ENCODE measurements at places on chromosomes 6 and 20. TPM values are rescaled to one million over a fixed set of nuclear protein-coding genes. Genes with fewer than 3 reads are reported as not detected.
A peak's percentile ranks its signal among the peaks of the same experiment; 100 is the strongest.

DNA sequence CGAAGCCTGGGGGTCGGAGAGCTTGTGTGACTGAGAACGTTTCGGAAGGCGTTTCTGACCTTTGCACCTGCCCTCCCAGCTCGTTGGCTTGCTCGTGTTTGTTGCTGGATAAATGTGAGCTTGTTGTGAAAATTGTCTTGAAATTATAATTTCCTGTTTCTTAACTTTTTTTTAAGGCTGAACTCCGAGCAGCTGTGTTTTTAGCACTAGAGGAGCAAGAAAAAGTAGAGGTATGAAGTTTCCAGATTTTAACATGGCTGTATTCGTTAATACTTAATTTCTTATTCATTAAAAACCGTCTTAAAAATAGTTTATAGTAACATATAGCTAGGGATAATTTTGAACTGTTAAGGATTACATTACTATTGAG lies 672 bp downstream of the CEP43 start:
- no peak for DNase-seq

DNA sequence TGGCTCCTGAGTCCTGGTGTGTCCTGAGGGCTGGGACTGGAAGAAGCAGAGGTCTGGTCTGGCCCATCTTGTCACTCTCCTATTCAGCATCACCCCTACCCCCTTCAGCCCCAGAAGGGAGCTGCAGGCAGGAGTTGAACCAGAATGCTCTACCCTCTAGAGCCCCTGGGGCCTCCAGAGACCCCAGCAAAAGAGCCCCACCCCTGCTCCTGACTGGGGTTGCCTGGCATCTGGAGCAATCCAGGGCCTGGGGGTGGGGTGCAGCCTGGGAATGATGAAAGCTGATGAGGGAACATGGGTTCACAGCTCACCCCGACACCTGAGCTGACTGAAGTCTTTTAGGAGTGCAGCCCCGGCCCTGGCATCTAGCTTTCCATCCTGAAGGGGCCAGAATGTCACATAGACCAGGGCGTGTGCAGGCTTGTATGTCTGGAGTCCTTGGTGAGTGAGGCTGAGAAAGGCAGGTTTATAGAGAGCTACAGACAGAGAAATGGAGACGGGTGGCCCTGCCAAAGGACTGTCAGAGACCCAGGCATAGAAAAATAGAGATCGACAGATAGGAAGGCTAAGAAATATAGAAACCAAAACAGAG lies 12.2 kb downstream of the FGD2 start:
- DNase-seq = no peak

- no peak for DNase-seq
These were observed 102.6 kb upstream of the DUSP22 start for GRCh38 chr6:189676-190075.

- DNase-seq = no peak
These were observed 763 bp downstream of the TMEM14A start for GRCh38 chr6:52671676-52672075.

GRCh38 chr6:26502165-26502564 lies 2.1 kb downstream of the BTN1A1 start:
- DNase-seq = no peak

DNA sequence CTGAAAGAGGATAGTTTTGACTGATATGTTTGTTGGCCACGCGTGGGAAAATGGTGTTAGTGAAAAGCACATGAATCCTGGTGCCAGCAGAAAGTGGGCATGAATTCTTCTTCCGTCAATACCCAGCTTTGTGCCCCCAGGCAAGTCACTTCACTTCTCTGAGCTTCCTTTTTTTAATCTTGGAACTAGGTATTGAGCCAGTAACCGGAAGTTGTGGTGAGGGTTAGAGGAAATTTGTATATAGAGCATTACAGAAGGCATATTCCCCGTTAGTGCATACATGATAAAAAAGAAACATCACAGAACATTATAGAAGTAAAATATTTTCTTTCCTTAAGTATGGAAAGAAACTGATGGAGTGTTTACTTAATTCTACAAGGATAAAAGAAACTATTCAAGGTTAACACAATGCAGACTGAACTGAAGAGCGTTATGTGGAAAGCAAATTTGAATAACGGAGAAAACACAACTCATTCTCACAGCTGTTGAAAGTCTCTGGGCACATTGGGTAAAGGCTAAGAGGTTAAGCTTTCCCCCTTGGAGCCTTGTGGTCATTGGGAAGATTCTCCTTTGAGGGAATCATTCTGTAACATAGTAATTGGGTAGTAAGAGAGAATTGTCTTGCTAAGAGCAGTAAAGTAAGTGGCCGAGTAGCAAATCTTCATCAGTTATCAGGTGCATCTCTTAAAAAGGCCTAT lies 223.1 kb downstream of the BCAS1 start:
- no peak for DNase-seq

GRCh38 chr20:49750611-49751396 lies 37.1 kb upstream of the B4GALT5 start:
- DNase-seq = no peak

DNA sequence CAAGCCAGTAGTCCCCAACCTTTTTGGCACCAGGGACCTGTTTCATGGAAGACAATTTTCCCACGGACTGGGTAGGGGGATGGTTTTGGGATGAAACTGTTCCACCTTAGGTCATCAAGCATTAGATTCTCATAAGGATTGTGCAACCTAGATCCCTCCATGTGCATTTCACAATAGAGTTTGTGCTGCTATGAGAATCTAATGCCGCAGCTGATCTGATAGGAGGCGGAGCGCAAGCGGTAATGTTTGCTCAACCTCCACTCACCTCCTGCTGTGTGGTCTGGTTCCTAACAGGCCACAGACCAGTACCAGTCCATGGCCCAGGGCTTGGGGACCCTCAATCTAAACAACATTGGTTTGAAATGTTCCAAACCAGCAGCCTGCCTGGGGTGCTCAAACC lies 137.0 kb upstream of the STXBP5 start:
- DNase-seq = no peak

GRCh38 chr6:149454346-149454848 lies 30.4 kb downstream of the ZC3H12D start:
- no peak for DNase-seq

- DNase-seq = peak; percentile 41
These were observed 838 bp downstream of the TNFAIP3 start for GRCh38 chr6:137867685-137868509.

GRCh38 chr6:142350309-142350708 lies 48.5 kb downstream of the ADGRG6 start:
- DNase-seq = no peak

GRCh38 chr6:127483399-127484055 lies 24.3 kb upstream of the KIAA0408 start:
- no peak for DNase-seq

DNA sequence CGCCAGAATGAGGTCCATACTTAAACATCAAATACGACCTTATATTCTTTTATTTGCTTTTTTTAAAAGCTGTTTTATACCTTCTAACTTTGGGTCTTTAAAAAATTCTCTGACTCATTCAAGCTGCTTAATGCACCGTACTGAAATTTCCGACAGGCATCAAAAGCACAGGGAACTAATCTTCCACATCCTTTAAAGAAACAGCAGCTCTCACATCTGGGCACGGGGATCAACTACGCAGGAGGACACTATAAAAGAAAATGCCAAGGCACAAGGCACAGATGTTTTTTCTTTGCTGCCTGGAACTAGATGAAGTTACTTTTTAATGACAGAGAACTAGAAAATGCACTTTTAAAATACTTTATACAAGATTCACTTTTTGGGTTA lies 112.4 kb upstream of the ARG1 start:
- DNase-seq = no peak

GRCh38 chr6:18693881-18694280 lies 306.7 kb downstream of the RNF144B start:
- DNase-seq = no peak

DNA sequence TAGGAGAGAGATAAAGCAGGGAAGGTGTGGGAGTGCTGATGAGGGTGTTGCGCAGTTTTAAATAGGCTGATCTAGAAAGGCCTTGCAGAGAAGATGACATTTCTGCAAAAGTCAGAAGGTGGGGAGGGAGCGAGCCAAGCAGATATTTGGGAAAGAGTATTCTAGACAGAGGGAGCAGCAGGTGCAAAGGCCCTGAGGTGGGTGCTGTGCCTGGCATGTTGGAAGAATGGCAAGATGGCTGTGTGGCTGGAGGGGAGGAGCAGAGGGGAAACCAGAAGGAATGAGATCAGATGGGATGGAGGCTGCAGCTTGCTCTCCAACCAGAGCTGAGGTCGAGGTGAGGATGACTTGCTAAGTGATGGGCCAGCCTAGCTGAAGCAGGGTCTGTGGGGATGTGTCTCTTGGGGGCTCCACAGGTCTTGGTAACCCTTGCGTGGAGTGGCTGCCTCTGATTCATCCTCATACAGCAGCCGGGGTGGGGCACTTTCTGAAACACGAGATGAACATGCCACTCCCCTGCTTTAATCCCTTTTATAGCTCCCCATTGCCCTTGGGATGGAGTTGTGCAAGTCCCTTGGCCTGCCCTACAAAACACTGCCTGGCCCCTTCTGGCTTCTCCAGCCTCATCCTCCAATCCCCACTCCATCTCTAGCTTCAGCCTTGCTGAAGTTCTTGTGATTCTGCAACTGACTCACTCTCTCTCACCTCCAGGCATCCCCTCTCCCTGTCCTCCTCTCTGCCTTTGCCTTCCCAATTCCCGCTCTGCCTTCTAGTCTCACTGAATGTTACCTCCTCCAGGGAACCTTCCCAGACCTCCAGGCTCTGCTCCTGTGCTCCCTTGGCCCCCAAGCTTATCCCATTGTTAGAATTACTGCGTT lies 94.1 kb downstream of the CDH22 start:
- no peak for DNase-seq

DNA sequence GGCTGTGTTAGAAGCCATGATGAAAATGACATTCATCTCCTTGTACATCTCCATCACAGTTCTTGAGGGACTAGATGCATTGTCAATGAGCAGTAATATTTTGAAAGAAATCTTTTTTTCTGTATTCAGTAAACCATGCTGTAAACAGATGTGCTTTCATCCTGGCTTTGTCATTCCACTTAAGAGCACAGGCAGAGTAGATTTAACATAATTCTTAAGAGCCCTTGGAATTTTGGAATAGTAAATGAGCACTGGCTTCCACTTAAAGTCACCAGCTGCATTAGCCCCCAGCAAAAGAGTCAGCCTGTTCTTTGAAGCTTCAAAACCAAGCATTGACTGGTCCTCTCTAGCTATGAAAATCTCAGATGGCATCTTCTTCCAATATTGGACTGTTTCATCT lies 197.8 kb upstream of the HDDC2 start:
- no peak for DNase-seq

DNA sequence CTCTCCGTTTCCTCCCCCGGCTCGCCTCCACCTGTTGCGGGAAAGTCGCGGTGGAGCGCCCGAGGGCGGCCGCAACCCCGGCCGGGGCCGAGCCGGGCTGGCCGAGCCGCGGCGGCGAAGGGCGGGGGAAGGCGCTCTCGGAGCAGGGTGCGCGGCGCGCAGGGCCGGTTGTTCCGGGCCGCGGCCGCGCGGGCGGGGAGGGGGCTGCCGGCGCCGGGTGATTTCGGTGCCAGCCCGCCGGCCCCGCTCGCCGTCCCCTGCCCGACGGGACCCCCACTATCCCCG lies 235 bp downstream of the MAP7 start:
- no peak for DNase-seq

- DNase-seq = no peak
These were observed 126.4 kb downstream of the CEP57L1 start for GRCh38 chr6:109221543-109222195.

DNA sequence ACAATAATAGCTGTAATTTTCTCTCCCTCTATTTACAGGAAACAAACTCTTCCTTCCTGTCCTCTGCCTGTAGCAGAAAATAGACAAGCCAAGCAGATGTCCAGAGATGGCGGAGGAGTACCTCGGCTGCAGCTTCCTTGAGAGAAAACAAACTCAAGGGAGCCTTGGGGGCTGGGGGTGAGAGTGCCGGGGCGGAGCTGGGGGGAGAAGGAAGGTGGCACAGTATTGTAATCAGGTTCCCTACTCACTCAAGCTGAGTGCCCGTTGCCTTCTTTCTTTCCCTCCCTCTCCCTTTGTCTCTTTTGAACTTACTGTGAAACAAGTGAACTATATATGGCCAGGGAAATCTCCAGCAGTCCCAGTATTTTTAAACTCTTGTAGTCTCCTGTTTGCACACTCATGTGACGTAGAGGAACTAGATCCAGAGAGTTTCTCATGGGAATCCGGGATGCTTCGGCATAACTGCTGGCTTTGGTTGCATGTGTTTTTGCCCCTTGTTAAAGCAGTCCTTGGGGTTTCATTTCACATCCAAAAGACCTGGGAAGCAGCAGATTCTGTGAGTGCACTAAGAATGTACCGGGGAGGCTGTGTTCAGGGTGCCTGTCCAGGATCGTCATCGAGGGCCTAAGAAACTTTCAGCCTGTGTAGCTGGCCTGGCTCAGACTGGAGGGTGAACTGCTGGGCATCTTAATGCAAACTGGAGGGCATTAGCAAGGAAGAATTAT lies 44.6 kb upstream of the HDDC2 start:
- DNase-seq = no peak

DNA sequence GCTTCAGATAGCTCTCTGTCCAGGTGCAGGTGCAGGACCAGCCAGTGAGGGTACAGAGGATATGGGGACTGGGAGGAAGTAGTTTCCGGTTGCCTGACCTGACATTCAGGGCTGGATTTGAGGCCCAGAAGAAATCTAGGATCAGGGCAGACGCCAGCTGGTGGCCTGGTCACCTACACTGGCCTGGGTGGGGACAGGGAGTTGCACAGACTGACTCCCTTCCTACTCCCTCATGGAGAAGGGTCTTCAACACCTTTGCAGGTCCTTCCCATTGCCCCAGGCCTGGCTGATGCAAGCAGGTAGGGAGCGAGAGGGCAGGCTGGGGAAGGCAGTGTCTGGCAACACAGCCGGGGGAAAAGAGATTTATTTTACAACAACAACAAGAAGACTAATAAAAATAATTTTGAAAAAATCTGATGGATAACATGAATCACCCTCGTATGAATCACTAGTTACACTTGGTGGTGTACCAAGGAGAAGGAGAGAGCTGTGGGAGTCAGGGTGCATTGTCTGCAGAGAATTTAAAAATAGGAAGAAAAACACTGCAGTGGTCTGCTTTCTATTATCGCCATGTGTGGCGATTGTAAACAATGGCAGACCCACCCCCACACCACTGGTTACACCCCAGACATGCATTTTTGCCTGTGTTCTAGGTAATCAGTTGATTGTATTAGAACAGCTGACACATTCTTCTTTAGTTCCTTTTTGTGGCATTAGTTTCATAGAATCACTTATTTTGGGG lies 62.3 kb upstream of the SNX9 start:
- DNase-seq = peak; percentile 46

The NRSN1 gene
- total RNA-seq = not detected

The TNFRSF21 gene
- 3.1 TPM for total RNA-seq

The SAMHD1 gene
- total RNA-seq = 30.8 TPM

The MDC1 gene
- 69.5 TPM for total RNA-seq

The SCRT2 gene
- total RNA-seq = not detected

The OPN5 gene
- total RNA-seq = not detected

The GHRH gene
- total RNA-seq = not detected
